ENCODE measurements at places on chromosomes 7 and 10.
A peak's percentile ranks its signal among the peaks of the same experiment; 100 is the strongest.

GRCh38 chr10:78599122-78599853, 469.5 kb upstream of the ZMIZ1 start:
- peak; percentile 13 for DNase-seq

DNA sequence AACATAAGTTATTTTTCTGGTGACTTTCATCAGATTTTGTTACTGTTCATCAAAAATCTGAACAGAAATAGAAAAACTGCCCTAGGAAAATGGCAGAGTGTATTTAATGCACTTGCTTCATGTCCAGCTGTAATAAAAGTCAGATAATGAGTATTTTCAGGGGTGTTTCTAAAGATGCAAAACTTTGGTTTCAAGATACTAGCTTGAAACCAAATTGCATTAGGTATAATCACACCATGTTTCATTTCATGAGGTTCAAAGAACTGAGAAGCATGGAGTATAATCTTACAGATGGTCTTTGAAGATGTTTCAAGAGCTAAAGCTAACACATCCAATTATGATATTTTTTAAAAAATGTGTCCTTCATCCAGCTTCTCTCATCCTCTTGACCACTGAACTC, 128.9 kb downstream of the NRCAM start:
- DNase-seq: no peak

GRCh38 chr7:5041047-5041446, 4.6 kb upstream of the RBAK start:
- DNase-seq: no peak

GRCh38 chr7:26280723-26281122, 10.9 kb upstream of the SNX10 start:
- DNase-seq: no peak

DNA sequence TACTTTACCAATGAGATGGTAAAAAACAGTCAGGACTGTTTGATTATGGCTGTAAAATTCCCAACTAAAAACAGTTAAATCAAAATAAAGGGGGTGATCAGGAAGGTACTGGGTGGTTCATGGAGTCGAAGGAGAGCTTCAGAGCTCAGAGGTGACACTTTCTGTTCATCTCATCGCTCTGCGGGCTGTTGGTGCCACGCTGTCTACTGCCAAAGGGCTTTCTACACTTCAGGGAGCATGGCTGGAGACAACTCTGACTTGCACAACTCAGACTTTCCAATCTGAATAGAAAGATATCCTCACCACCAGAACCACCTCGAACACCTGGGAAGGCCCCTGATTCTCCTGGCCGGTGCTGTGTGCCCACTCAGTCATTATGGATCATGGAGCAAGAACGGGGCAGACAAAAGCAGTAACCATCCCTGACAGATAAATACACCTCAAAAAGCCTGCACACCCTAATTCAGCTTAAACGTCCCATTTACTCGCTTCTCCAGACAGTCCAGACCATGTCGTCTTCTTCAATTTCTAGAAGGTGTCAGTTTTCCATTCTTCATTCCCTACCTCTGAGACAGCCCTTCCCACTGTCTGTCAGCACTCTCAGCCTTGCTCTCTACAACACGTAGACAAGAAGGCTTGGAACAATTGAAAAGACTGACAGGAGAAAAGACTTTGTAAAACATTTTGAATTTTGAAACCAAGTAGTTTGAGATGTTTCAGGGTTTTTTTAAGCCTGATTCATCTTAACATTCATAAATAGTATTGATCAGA, 348.7 kb upstream of the NFE2L3 start:
- no peak for DNase-seq

GRCh38 chr7:625376-625971, 101.0 kb upstream of the DNAAF5 start:
- no peak for DNase-seq

GRCh38 chr10:63521416-63522276, 445 bp downstream of the REEP3 start:
- peak; percentile 82 for DNase-seq

DNA sequence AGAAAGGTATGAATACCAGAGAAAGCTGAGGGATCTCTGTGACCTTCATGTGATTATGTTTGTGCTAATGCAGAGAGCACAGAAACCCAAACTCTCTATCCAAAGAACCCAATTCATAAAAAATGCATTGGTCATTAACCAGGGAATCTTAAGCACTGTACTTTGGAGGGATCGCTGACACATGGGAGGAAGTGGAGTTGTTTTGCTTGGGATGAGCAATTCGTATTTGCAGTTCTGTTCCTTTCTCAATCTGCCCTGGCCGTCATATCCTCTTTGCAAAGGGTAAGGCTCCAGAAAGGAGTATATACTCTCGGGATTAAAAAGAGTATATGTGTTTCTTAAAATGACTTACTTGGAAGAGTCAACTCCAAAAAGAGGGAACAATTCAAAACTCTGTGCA, 221.3 kb downstream of the POU6F2 start:
- DNase-seq: no peak

GRCh38 chr10:30944005-30944404, 87.7 kb downstream of the ZNF438 start:
- no peak for DNase-seq

GRCh38 chr7:99314504-99314903, 11.2 kb upstream of the ARPC1A start:
- DNase-seq: no peak

- no peak for DNase-seq
Observed at GRCh38 chr10:131230641-131231322, 80.7 kb downstream of the TCERG1L start.

Measured in ecto neural progenitor cell (in vitro differentiated cells).